ENCODE measurements at places on chromosomes 5 and 9. TPM values are rescaled to one million over a fixed set of nuclear protein-coding genes. Genes with fewer than 3 reads are reported as not detected.

Gene TMEM171
- 9.1 TPM for polyA plus RNA-seq

Gene BAAT
- not detected for polyA plus RNA-seq

Gene POU5F2
- 0.11 TPM for polyA plus RNA-seq

Gene ARID3C
- polyA plus RNA-seq, result not detected

Gene APBA1
- 5.0 TPM for polyA plus RNA-seq

Gene OBP2B
- polyA plus RNA-seq, result not detected

Gene BRINP1
- 0.04 TPM for polyA plus RNA-seq

Gene SCGB3A2
- polyA plus RNA-seq, result not detected

Gene BARHL1
- polyA plus RNA-seq, result not detected

Gene CHSY3
- polyA plus RNA-seq, result 2.2 TPM

Gene BHMT2
- 0.92 TPM for polyA plus RNA-seq

Gene ANP32B
- 13.9 TPM for polyA plus RNA-seq

Gene SH3TC2
- 0.91 TPM for polyA plus RNA-seq

Gene ANKRD34B
- polyA plus RNA-seq, result not detected

Gene IFNA13
- polyA plus RNA-seq, result not detected

GRCh38 chr9:79432485-79432884, 139.3 kb upstream of the TLE4 start:
- no peak for DNase-seq

- no peak for DNase-seq
These were observed 95.9 kb downstream of the NLN start for GRCh38 chr5:65817931-65818330.

GRCh38 chr5:143362664-143363227, 40.7 kb downstream of the NR3C1 start:
- DNase-seq, result no peak

GRCh38 chr9:125103770-125104460, 39.4 kb downstream of the SCAI start:
- DNase-seq, result no peak

DNA sequence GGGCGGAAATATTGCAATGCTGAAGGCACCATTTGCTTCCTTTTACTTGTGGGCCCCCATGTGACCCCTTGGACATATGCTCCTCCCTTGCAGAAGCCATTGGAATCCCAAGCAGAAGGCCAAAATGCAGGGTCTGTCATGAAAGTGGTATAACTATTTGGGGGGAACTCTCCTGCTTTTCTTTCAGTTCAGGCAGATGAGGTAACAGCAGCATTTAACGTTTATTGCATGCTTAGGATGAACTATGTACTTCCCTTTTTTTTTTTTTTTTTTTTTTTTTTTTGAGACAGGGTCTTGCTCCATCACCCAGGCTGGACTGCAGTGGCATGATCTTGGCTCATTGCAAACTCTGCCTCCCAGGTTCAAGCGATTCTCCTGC, 7.8 kb downstream of the FOXI1 start:
- DNase-seq, result no peak

DNA sequence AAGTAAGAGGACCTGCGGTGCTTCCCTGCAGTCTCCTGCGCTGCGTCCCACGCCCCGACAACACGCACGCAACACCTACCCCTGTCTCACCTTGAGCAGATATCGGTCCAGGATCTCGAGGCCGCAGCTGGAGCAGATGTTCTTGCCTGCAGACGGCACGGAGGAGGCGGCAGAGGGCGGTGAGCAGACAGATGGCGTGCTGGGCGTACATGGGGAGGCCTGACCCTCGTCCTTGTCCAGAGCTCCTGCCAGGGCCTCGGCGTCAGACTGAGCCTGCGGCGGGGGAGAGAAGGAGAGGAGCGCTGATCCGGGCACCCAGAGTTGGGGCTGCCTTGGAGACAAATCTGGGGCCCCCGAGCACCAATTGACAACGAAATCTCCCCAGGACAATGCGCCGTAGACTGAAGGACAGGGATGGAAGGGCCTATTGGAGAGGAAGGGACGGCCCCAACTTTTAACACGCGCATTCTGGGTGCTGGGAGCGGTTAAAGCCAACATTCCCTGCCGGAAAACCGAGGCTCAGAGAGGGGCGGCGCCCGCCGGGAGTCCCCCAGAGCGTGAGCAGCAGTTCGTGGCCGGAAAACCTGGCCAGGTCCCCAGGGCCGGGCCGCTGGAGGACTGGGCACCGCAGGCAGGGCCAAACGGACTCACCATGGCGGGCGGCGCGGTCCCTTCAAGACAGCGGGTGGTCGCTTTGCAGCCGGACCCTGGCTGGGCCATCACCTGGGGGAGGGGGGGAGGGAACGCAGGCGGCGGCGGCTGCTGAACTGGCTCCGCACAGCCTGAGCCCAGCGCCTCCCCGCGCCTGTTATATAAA, 1.8 kb downstream of the LHX6 start:
- peak; percentile 19 for DNase-seq

GRCh38 chr5:74631081-74631953, 9.2 kb downstream of the ENC1 start:
- DNase-seq, result peak; percentile 86

DNA sequence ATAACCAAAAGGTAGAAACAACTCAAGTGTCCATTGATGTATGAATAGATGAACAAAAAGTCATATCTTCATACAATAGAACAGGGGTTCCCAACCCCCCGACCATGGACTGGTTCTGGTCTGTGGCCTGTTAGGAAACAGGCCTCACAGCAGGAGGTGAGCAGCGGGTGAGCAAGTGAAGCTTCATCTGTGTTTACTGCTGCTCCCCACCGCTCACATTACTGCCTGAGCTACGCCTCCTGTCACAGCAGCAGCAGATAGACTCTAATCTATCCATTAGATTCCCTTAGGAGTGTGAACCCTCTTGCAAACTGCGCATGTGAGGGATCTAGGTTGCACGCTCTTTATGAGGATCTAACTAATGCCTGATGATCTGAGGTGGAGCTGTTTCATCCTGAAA, 478.0 kb downstream of the BRINP1 start:
- DNase-seq, result no peak

DNA sequence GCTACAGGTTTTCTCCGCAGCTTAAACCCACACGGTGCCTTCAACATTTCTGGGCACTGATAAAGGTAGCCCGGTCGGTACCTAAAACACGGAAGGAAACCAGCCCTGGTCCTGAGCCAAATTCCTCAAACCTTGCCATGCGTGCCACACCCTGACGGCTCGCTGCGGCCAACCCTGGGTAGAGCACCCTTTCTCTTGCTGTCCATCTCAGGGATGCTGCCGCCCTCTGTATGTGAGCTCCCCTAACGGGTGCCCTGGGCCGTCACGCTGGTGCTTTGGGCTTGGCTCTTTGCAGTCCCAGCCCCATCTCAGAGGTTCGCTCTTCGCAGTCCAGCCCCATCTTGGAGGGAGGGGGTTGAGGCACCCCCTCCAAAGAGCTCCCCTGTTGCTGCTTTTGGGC, 43.9 kb downstream of the PNPLA7 start:
- no peak for DNase-seq

- no peak for DNase-seq
These were observed 1.3 kb downstream of the RANBP3L start for GRCh38 chr5:36300191-36300926.

DNA sequence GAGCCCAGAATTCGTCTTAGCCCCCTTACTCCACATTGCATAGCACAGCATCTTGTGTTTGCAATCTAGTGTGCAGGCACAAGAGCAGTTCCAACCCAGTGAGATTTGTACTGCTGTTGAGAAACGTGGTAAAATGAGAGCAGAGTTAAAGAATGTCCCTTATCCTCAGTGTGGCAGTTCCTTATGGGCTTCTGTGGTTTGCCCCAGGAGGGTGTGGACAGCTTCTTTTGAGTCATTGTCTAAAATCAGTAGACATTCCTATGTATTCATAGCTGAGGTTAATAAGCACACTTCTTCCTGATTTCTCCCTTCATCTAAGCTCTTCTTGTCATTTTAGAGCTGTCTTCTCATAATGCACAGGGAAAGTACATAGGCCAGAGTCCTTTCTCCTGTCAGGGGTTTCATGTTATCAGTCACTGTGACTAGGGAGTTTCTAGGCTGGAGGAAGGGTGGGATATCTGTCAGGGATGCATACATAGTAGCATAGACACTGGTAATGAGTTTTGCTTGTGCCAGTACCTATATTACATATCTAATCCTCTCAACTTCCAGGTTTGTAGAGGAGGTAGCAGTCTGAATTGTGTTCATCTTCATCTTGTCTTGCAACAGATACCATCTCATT, 2.0 kb upstream of the CAVIN4 start:
- no peak for DNase-seq

- no peak for DNase-seq
These were observed 240.0 kb downstream of the GOLPH3 start for GRCh38 chr5:31934156-31934555.

- DNase-seq, result peak; percentile 70
These were observed 227.3 kb upstream of the DAPK1 start for GRCh38 chr9:87270221-87270847.

GRCh38 chr5:103849934-103850333, 287.3 kb upstream of the NUDT12 start:
- no peak for DNase-seq

- DNase-seq, result peak; percentile 96
These were observed 79.8 kb upstream of the SPATA31D4 start for GRCh38 chr9:81848472-81848871.

DNA sequence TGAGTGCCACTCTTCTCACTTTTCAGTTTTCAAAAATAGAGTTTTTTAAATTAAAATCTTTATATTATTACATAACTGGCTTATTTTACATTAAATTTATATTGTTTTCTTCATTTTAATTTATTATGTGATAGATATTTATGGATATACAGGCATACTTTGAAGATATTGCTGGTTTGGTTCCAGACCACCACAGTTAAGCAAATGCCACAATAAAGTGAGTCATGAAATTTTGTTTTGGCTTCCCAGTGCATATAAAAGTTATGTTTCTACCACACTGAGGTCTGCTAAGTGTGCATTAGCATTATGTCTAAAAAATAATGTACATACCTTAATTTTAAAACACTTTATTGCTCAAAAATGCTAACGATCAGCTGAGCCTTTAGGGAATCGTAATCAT, 47.4 kb downstream of the NDUFS4 start:
- DNase-seq, result no peak

- no peak for DNase-seq
These were observed 271.2 kb downstream of the EDIL3 start for GRCh38 chr5:84113246-84114105.

DNA sequence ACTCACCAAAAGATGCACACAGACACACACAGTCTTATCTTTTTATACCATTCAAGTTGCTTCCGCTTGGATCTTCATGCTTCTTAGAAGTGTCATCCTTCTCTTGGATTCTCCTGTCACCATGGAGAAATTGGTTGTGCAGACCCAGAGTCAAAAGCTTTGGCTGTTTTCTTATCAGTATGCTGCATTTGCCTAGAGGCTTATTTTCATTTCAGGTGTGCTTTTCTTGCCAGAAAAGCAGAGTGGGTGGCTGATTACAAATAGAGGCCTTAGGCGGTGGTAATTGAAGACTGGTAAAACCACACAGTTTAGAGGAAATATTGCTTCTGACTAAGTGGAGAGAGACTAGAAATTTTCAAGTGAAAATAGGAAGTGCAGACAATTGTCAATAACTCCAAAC, 70.2 kb upstream of the TLE4 start:
- no peak for DNase-seq

DNA sequence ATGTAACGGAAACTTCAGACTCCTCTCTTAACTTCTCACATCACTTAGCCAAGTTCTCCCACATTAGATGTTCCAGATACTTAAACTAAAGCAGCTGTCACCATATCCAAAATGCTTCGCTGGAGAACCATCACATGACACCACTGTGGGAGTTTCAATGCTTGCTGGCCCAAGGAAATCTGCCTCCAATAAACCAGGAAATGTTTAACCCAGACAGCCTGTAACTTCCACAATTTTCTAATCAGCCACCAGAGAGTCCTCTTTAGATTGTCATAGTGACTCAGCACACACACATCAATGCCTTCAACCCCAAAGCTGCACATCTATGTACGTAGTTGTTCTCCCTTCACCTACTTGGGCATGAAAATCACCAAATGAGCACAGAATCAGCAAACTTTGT, 118.7 kb downstream of the LPAR1 start:
- DNase-seq, result no peak

GRCh38 chr5:82290005-82290404, 11.9 kb upstream of the RPS23 start:
- no peak for DNase-seq

- DNase-seq, result no peak
These were observed 97.5 kb downstream of the PIP5K1B start for GRCh38 chr9:68802525-68803015.

GRCh38 chr9:34456746-34457145, 1.6 kb downstream of the FAM219A start:
- DNase-seq, result no peak

GRCh38 chr5:59598547-59598874, 295.0 kb downstream of the PDE4D start:
- peak; percentile 21 for DNase-seq

GRCh38 chr5:44535621-44536020, 146.4 kb upstream of the FGF10 start:
- no peak for DNase-seq

DNA sequence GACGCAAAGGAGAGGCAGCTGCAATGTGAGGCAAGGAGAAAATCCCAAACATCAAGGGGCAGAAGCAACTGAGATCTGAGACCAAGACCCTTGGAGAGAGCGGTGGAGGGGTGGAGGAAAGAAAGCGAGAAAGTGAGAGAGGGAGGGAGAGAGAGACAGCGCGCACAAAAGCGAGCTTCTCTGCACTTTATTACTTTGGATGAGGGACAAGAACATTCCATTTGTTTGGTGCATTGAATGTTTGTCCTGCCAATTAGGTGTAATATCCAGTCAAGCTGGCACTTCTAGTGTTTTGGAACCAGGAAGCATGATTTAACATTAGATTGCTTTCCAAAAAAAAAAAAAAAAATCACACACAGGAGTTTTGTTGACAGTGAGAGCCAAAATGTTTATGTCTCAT, 1.4 kb downstream of the CAST start:
- no peak for DNase-seq

GRCh38 chr5:128885649-128886255, 79.5 kb upstream of the SLC27A6 start:
- DNase-seq, result no peak

DNA sequence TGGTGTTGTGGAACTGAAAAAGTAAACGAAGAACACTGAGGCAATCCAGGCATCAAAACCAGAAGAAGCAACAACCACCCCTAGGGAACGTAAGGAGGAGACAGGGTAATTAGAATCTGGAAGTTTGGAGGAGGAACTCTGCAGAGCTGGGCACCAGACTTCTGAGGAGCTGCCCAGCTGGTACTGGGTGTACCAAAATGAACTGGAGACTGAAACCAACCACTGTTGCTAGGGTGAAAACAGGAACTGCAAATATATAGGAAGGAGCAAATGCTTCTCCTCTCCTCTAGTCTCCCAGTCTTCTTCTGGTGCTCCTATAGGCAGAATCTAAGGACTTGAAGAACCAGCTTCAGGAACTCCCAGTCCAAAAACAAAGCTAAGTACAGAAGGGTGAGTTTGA, 189.8 kb downstream of the ELAVL2 start:
- DNase-seq, result no peak

Data from endothelial cell of umbilical vein (primary cell).